ENCODE measurements at places on chromosomes 4 and X.

- no peak for DNase-seq
Observed at GRCh38 chr4:85837439-85837733, 362.4 kb downstream of the ARHGAP24 start.

DNA sequence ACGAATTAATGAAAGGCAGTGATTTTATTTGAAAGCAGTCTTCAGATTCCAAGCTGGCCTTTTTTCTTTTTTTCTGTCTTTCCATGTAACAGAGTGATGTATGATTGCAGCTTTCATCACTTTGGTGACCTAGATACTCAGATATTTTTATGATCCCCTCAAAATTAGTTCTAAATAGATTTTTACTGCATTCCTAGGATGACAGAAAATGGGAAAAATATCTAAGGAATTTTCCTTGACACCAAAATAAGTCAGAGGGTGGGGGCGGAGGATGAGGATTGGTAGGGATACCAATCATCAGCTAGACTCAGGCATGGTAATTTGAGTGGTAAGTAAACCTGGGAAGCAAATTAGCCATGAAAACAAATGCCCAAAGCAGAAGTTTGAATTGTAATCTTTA lies 11.9 kb upstream of the HMGB2 start:
- no peak for DNase-seq

DNA sequence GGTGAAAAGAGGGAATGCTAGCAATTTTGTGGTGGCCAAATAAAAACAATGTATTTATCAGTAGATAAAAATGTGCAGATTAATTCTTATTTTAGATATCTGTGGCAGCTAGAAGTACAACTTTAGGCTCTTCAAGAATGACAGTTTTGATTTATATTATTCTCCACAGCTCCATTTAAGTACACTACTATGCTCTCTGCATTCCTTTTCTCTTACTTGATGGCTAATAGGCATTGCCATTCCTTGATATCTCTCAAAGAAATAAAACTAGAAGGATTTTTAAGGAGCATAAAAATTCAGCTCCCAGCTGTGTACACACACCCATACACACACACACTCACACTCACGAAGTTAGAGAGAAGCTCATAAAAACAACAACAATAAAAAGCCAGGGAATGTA lies 59.4 kb upstream of the H2AZ1 start:
- DNase-seq, result no peak

DNA sequence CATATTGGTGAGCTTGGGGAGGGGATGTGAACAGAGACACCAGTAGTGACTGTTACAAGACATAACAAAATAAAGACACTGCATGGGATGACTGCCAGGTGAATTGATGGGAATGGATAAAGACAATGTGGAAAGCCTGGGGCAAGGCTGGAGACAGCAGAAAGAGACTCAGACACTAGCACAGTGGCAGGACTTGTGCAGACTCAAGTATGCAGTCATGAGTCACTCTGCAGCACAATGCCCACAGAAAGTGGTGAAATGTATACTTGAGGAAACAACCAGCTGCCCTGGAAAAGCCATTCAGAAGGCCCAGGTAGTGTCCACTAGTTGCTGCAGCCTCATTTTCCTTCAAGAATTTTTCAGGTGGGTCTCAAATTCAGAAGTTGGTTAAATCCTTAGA lies 452.3 kb downstream of the MID1IP1 start:
- peak; percentile 6 for DNase-seq

DNA sequence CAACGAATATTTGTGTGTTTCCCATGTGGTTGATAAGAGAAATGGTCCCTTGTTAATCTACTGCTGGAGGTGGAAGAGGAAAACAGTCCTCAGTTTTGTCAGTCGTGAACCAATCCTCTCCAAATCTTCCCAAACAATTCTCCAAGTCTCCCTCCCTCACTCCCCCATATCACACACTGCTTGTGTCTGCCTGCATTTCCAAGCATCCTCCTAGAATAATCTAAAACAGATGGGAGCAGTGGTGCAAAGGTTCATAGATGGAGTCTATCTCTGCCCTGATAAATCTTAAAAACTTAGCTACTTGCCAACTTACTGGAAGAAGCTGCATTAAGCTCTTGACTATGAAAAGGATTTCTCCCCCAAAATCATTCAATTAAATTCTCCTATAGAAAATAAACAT lies 43.7 kb upstream of the SH3KBP1 start:
- no peak for DNase-seq

DNA sequence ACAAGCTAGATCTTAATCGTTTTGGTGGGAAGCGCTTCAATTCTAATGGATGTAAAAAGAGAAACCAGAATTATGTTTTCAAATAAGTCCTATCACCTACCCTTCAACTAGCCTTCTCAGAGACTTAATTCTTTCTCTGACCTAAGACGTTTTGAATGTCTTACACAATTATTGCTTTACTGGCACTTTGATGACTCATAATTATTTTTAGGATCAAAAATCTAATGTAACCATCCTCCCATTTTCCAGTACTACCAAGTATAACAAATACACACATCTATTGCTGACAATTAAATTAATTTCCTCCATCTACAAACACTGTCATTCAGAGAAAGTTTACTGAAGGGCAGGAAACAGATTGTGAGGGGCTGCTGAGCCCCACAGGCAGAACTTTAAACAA lies 108.6 kb downstream of the PPP3CA start:
- DNase-seq, result peak; percentile 34

- DNase-seq, result no peak
Observed at GRCh38 chr4:82528868-82529267, 32.9 kb downstream of the TMEM150C start.

DNA sequence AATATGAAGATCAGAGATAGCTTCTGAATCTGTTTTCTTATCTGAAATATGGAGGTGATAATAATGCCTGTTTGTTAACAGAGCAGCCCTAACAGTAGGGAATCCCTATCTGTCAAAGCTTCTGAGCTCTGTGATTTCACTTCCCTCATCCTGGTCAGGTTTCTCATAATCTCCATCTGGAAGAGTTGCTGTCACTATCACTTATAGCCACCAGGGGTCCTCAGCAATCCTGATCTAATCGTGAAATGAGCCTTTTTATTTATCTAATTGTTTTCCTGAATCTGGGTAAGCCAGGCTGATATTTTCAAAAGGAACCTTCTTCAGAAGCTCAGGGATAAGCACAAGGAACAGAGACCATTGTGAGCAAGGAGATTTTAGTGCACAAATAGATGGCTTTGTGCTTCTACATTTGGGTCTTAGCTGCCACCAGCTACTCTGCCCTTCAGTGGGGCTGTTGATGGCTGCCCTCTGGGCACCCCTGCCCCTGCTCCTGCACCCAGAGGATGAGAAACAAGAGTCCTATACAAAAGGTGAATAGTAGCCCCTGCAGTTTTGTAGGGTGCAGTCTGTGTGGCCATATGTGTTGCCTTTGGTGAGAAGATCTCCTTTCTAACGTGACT lies 196.4 kb upstream of the RADX start:
- peak; percentile 3 for DNase-seq

GRCh38 chr4:187010052-187010451 lies 286.4 kb upstream of the FAT1 start:
- no peak for DNase-seq

GRCh38 chr4:52789774-52790173 lies 38.5 kb upstream of the ERVMER34-1 start:
- DNase-seq, result no peak

DNA sequence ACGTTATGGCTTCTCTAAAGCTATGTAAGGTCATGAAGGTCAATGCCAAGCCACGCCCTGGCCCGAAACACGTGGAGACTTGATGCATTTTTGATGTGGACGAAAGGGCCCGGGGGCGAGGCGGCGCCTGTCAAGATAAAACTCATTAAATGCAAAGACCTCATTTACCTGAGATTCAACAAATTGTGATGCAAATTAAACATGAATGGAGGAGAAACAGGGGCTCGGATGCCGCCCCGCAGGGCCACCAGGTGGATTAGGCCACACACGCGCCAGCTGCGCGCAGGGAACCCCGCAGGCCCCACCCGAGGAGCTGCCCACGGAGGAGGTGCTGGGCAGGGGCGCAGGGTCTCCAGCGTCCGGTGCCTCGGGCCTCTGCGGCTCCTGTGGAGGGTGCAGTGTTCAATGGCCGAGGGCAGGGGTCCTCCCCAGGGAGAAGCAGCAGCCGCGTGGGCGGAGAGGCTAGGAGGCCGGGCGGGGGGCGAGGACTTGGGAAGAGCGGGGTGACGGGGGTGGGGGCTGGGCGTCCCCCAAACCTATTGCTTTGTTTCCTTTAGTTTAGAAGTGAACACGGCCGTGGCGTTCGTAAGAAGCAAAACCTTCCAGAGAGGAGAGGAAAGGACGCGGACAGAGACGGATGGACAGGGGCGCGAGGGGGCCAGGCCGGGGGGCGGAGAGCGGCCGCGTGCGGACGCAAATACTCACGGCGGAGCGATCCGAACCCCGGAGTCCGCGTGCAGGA lies 40.4 kb downstream of the CPLX1 start:
- DNase-seq, result no peak

DNA sequence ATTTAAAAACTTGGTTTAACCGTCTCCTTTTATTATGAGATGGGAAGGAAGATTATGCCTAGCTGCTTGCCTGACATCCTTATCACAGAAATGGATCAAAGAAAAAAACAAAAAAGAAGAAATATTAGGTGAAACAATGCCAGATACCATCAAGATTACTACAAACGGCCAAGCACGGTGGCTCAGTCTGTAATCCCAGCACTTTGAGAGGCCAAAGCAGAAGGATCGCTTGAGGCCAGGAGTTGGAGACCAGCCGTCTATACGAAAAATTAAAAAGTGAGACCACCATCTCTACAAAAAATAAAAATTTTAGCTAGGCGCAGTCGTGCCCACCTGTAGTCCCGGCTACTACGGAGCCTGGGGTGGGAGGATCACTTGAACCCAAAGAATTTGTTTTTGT lies 2.3 kb downstream of the FRYL start:
- DNase-seq, result no peak

- no peak for DNase-seq
Observed at GRCh38 chr4:90792696-90793095, 665.5 kb downstream of the CCSER1 start.

DNA sequence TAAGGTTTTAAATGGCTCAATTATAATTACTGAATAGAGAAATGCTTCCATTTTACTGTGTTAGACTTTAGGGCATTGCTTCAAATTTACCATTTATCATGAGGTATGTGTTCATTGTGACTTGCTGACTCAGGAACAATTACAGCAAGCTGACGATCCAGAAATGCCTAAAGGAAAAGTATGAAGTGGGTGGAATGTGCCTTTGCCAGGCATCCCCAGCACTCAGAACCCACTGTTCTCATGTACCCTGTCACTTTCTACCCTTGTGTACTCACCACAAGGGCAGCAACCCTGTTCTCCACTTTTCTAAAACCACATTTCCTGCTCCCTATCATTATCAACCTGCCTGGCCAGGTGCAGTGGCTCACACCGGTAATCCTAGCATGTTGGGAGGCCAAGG lies 41.5 kb downstream of the QRFPR start:
- DNase-seq, result no peak

GRCh38 chr4:40931238-40931637 lies 181.5 kb downstream of the NSUN7 start:
- DNase-seq, result no peak

- DNase-seq, result no peak
Observed at GRCh38 chrX:71912156-71912555, 1.5 kb downstream of the NHSL2 start.

GRCh38 chrX:39982948-39983347 lies 114.8 kb downstream of the BCOR start:
- no peak for DNase-seq

DNA sequence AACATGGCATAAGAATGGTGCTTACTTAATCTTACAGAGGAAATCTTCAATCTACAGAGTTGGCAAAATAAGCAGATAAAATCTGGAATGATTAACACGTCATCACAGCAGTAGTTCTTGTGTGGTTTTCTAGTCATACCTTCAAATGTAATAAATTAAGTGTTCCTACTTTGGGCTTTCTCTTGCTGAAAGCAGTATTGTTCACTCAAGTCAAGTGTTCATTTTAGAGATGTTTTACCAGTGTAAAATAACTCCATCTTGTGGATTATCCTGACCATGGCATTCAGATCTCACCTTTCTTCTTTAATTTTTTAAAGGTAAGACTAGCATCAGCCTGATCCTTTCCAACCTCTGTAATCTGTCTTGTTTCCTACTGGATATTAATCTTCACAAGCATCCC lies 72.9 kb downstream of the ADAMTS3 start:
- DNase-seq, result no peak

- no peak for DNase-seq
Observed at GRCh38 chr4:98284640-98285046, 23.5 kb downstream of the RAP1GDS1 start.

- peak; percentile 53 for DNase-seq
Observed at GRCh38 chr4:183831026-183831446, 74.1 kb upstream of the STOX2 start.

DNA sequence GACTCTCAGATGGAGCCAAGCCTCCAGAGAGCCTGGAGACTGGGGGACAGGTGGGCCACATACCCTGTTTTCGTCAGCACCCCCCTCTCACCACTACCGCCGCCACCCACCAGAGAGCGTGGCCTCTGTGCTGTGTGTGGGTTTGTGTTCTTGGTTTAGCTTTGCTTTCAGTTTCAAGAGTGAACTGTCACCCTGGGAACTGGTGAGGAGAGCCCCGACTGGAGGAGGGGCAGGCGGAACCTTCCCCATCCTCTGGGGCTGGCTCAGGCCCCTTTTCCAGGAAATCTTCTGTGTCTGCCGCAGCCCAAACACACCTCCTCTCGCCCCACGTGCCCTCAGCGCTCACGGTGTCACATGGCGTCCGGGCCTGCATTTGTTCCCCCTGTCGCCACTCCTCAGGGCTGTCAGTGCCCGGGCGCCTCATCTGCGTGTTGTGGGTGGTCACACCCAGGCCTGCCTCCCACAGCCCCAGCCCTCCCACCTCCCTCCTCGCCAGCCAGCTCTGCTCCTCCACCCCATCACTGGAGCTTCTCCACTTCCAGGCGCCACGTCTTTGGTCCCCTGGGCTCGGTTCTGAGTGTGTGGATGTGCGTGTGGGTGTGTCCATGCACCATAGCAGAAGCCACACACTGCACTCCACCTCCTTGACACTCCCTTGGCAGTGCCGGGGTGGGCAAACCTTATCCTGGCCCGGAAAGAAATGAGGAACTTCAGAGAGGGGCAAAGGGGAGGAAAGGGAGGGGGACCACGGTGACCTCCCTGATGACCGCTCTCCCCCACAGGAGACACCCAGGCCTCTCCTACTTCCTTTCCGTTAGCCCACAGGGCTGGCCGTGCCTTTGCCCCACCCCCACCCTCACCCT lies 27.8 kb downstream of the ELF4 start:
- DNase-seq, result peak; percentile 80

- peak; percentile 1 for DNase-seq
Observed at GRCh38 chrX:136754651-136755050, 26.1 kb downstream of the ARHGEF6 start.

DNA sequence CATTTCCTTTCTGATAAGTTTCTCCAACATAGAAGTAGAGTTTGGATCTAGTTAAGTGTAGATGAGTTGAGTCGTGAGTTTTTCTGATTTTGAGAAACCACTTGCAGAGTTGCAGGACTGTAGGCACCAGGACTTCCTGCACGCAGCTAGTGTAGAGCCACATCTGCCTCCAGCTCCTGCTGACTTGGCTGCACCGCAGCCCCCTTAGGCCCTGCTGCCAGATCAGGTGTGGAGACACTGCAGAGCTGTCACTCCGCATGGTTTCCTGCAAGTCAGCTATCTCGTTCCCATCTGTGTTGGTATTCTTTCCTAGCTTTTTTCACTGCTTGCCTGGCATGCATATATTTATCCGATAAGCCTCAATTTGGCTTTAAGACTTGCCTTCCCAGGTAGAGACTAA lies 48.9 kb downstream of the PCDH7 start:
- DNase-seq, result no peak

GRCh38 chr4:58252656-58253055 lies 1142.5 kb upstream of the IGFBP7 start:
- no peak for DNase-seq
